ENCODE measurements at places on chromosomes 2 and 18.

DNA sequence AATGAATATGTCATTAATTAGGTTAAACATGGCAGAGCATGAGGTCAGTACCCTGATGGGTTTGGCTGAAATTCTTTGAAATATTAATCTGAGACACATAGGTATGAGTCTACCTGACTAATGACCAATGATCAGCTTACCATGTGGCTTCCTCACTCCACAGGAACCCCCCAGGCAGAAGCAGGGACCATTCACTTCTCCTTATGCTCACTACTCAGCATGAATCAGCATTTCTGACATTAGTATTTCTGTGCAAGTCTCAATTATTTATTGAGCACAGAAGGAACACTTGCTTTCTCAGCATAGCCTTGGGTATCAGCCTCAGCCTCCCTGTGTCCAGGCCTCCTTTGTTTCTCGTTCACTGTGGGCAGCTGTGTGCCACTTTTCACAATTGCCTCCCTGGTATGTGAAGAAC is 9.3 kb upstream of the KCNE4 start:
- DNase-seq = no peak

DNA sequence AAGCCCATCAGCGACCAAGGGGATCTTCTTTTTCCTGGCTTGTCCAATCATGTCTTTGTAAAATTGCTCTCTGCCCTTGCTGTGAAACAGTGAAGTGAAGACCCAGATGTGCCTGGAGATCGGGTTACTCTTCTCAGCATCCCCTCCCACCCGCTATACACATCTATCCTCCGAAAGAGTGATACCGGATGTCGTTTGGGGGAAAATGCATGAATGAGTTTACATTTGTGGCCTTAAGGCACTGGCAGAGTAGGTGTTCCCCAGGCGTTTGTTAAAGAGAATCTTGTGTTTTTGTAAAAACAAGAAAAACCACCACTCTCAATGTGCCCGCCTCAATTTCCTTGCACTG is 528.3 kb downstream of the CMPK2 start:
- no peak for DNase-seq

- no peak for DNase-seq
Measured at GRCh38 chr2:8107621-8108378, 574.1 kb upstream of the ID2 start.

GRCh38 chr2:120109186-120110061 is 96.5 kb downstream of the EPB41L5 start:
- DNase-seq = no peak

DNA sequence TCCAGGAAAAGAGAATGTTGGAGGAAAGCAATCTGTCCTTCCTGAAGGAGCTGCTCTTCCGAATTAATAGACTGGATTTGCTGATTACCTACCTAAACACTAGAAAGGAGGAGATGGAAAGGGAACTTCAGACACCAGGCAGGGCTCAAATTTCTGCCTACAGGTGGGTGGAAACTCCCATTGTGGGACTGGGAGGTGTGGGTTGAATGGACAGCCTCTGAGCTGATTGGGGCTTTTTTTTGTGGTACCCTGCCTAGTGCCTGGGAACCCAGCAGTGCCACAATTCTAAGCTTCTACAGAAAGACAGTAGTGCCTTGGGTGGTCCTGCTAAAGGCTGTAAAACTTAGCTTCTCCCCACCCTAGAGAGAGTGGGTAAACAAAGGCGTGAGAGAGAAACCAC is 6.3 kb downstream of the CASP8 start:
- no peak for DNase-seq

- no peak for DNase-seq
Measured at GRCh38 chr18:9638886-9639285, 24.5 kb upstream of the PPP4R1 start.

DNA sequence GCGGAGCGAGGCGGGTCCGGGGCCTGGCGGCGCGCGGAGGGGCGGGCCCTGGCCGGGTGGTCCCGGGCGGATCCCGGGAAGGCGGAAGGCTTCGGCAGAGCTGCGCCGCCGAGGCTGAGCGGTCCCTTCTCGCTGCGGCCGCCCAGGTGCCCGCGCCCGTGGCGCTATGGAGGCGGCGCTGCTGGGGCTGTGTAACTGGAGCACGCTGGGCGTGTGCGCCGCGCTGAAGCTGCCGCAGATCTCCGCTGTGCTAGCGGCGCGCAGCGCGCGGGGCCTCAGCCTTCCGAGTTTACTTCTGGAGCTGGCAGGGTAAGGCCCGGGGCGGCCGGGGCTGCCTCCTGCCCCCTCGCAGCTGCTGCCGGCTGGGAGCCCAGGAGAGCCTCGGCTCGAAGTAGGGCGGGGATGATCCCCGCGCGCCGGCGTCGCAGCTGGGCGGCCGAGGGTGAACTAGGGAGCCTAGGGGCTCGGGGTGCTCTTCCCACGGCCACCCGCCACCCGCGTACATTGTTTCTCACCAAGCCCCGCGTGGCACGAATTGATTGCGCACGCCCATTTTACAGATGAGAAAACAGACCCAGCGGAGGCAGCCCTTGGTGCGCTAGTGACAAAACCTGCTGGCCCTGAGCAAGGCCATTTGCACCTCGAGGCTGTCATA is at the start of gene SLC66A3:
SLC66A3 (plus strand) TSS at position 87 of the 655 bp plus-strand sequence; CDS start at position 167, 80 bp downstream.
- no peak for DNase-seq

DNA sequence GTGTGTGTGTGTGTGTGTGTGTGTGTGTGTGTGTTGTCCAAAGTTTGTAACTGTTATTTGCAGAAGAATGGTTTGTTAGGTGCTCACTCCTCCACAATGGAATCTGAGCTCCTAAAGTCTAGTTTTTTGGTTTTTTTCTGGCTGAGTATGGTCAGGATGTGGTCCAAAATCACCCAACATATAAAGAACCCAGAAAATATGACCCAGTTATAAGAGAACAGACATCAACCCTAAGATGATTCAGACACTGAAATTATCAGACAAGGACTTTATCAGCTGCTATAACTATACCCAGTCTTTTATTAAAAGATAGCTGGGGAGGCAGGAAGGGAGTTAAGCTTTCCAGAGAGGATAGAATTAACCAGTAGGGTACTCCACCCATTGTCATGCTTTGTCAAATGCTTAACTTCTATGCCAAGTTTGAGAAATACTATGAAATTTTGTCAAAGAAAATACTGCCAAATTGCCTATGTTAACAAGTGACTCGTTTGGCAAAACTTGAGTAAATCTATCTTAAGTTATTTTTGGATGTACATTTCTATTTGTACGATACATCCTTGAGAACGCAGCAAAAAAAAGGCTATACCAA is 57.5 kb downstream of the TANK start:
- no peak for DNase-seq

DNA sequence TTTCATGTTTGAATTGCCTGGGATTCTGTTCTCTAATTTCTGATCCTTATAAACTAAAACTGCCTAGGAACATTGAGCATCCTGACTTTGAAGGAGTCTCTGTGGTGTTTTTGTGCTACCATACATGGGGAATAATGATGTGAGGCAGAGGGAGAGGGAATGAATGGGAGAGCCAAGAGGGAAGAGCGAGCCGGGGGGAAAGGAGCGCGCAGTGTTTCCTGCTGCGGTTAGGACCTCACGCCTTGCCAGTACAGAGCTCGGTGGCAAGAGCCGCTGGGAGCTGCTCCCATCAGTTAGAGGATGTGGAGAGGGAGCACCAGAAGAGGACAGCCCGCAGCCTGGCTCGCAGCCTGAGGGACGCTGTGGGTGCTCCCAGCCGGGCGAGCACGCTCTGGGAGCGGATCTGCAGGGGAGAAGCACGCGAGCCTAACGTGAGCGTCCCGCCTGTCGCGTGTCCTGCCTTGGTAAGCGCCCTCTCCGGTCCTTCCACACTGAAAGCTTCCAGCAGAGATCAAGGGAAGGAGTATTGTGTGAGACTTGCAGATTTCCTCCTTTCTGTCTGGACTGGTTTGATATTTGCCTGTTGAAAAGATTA is 114.7 kb downstream of the FAM210A start:
- no peak for DNase-seq

GRCh38 chr2:236180831-236181453 is 12.8 kb upstream of the GBX2 start:
- DNase-seq = no peak
